ENCODE measurements at places on chromosomes 3 and 15. TPM values are rescaled to one million over a fixed set of nuclear protein-coding genes. Genes with fewer than 3 reads are reported as not detected.
A peak's percentile ranks its signal among the peaks of the same experiment; 100 is the strongest.

DNA sequence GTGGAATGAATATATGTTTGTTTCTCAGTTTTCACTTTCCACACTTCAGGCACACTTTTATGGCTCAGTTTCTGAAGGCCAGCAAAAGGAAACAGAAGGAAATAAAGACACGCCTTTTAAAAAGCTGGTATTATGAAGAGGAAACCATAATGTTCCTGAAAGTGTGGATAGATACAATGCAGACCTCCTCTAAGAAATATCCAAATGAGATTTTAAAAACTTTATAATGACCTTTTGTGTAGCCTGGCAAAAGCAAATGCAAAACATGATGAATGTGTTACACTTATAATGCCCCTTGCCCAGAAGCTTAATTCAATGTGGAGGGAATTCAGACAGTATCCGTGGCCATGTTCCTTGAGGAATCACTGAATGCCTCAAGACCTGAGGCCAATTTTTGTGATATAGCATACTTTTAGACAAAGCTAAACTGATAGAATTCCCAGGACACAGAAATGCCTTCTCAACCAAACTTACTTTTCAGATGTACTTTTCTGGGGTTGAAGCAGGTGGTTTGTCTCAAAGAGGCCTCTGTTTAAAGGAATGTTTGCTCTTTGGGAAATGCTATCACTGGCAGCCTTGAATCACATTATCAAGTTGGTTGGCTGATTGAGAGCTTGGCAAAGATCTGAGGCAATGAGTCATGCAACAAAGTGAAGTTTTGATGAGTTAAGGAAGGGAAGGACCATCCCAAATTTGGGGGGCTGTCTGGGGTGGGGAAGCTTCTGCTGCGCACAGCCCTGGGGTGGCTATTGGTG, 77.1 kb upstream of the CACNA2D3 start:
- no peak for DNase-seq

DNA sequence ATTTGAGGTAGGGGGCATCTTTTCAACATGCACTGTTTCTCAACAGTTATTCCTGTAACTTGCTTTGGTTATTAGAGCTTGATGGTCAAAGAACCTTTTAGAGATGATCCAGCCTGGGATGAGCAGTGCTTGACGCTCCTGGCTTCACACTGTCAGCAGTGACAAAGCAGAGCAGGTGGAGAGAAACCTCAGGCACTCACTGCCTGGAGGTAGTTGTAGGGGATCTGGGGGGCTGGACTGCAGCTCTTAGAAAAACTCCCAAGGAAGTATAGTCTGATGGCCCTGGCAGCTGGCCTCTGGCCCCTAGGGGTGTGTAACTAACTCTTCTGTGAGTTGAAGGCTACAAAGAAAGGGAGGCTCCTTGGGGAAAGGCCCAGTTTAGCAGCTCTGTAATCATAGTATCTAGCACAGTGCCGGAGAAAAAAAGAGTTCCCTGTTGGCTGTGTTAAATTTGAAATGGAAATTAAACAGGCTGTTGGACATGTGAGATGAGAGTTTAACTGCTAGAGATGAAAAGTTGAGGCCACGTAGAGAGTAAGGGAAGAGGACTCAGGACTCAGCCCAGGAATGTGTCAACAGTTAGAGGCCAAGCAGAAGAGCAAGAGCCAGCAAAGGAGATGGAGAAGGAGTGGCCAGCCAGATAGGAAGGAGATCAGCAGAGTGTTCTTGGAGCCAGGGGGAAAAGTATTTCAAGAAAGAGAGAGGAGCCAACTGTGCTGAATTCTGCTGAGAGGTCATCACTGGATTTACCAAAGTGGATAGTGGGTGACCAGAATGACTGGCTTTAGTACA, 14.2 kb downstream of the OXNAD1 start:
- no peak for DNase-seq

GRCh38 chr3:138835397-138835757, 649 bp upstream of the PIK3CB start:
- DNase-seq = no peak

- DNase-seq = no peak
These were observed 138.9 kb upstream of the RORA start for GRCh38 chr15:61367953-61368352.

DNA sequence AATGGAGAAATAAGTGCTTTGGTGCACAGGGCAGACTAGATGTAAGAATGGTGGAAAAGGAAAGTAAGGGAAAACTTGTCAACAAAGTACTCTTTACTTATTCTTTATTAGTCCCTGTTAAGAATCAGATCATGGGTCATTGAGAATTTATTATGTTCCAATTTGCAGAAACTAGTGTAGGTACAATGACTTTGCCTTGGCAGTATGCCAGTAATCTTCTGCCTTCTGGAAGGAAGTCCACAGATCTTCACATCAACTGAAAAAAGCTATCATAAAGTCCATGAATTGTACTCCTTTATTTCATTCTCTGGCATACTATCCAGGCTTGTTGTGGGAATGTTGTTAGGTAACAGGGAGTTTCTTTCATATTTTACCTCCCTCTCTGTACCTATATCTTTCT, 88.2 kb upstream of the FLNB start:
- no peak for DNase-seq

- peak; percentile 72 for DNase-seq
These were observed 135.8 kb downstream of the CHSY1 start for GRCh38 chr15:101115786-101116680.

The PLSCR2 gene
- total RNA-seq = not detected

The ZNF619 gene
- total RNA-seq = 4.8 TPM

The PPIB gene
- 86.5 TPM for total RNA-seq

The EPHA6 gene
- total RNA-seq = 0.79 TPM

The GOLGB1 gene
- 53.8 TPM for total RNA-seq
